ENCODE measurements at places on chromosomes 5 and 9.

DNA sequence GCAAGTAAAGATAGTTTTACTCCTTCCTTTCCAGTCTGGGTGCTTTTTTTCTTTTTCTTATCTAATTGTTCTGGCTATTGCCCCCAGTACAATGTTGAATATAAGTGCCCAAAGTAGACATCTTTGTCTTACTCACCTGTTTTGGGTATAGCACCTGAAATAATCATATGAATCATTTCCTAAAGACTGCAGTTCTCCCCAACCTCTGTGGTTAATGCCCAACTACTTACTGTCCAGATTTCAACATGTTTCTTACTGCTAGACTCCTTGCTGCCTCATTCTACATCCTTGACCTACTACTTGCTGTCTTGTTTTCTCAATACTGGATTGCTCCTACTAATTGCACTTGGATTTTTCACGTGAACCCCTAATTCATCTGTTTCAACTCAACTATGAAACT lies 8.8 kb upstream of the HSDL2 start:
- no peak for DNase-seq

DNA sequence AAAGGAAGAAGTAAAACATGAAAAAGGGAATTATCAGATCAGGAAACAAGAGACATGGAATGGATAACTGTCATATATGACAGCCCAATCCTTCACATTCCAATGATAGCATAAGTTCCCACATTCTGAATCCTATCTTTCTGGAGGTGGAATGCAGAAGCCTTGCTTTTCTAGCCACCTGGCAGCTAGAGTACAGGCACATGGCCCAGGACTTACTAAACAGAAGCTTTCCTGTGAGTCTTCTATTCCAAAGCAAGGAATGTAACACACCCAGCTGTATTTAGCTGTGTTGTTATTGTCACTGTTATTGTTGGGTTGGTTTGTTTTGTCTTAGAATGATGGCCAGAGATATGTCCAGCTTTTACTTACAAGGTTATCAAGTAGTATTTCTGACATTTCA lies 780.5 kb upstream of the ZNF608 start:
- DNase-seq, result no peak

DNA sequence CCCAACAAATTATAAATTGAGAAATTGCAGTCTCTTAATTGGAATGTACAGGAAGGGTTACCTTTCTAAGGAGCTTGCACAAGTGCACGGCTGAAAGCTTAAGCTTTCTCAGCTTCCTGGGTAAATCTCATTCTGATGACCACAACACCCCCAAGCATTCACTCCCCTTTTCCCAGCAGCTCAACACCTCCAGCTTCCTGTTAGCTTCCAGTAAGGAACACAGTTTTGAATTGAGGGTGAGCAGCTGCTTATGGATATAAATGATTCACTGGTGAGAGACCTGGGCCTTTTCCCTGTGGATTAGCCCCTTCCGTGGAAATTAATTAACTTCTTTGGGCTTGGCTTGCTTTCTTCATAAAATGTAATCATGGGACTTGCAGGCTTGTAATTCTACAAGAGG lies 101.2 kb downstream of the SLC28A3 start:
- no peak for DNase-seq

- no peak for DNase-seq
Observed at GRCh38 chr5:1107167-1108022, 4.5 kb downstream of the SLC12A7 start.

DNA sequence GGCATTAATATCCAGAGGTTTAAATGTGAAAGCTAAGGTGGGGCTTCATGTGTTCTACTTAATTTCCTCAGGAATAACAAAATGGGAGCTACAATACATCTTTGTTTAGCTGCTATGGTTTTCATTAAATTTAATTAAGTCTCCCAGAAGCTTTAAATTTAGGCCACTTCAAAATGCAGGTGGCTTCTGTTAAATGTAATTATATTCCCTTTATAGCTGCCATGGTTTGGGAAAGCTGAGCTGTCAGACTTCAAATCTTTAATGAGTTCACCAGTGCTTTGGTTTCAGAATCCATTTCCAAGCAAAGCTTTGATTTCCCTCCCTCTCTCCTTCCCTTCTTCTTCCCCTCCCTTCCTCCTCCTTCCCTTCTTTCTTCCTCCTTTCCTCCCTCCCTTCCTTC lies 58.4 kb upstream of the FAM170A start:
- no peak for DNase-seq

GRCh38 chr5:169300468-169301385 lies at the start of gene SLIT3:
Gene SLIT3 (minus strand): TSS chr5:169301139. CDS start chr5:169300709, 430 bp downstream.
- no peak for DNase-seq

- DNase-seq, result no peak
Observed at GRCh38 chr5:174832811-174833210, 108.4 kb downstream of the MSX2 start.

DNA sequence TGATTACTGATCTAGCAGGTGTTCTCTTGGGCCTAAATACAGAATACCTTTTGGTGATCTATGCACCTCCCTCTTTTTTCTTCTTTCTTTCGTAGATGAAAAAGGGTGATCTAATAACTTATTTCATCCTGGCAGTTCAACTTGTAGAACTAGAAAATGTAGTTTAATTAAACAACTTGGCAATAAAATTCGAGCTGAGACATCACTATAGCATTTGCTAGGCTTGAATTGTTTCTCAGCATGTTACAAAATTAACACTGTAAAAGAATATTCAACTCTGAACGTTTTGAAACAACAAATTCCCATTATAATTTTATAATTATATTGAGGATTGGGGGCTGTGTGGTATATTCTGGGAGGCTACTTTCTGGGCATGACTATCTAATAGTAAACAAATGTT lies 19.5 kb downstream of the SMIM15 start:
- DNase-seq, result no peak

DNA sequence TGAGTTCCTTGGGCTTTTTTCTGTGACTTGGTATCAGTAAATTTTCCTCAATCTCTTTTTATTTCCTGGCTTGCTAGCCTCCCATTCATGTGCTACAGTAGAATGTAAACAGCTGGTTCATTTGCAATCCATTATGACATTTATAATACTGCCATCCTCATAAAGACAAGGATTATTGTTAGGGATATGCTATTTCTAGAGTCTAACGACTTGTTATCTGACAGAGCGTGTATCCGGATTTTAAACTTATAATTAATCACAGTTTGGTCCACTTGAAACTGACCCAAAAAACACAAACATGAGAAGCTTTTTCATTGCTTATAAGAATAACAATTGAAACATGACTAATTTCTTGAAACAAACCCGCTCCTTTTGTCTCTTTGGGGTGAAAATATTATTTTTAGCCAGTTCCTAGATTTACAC lies 585.8 kb downstream of the TLE4 start:
- no peak for DNase-seq

GRCh38 chr5:159737263-159737662 lies 179.0 kb upstream of the ADRA1B start:
- no peak for DNase-seq

DNA sequence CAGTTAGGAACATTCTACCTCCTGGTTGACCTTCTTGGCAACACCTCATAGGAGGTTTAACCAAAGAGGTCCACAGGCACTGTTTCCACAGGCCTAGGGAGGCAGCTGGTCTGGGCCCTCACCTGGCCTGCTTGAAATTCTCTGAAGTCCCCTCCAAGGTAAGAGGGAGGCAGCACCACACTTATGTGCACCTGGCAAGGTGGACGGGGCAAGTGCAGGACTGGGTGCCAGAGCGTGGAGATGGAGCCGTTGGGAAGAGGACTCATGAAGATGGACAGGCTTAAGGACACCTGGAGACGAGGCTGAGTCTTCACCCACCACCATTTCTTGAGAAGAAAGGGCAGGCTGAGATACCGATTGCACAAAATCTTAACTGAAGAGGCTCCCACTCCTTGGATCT lies 6.6 kb upstream of the BARHL1 start:
- DNase-seq, result no peak

- DNase-seq, result no peak
Observed at GRCh38 chr5:34803974-34804732, 34.8 kb upstream of the TTC23L start.

DNA sequence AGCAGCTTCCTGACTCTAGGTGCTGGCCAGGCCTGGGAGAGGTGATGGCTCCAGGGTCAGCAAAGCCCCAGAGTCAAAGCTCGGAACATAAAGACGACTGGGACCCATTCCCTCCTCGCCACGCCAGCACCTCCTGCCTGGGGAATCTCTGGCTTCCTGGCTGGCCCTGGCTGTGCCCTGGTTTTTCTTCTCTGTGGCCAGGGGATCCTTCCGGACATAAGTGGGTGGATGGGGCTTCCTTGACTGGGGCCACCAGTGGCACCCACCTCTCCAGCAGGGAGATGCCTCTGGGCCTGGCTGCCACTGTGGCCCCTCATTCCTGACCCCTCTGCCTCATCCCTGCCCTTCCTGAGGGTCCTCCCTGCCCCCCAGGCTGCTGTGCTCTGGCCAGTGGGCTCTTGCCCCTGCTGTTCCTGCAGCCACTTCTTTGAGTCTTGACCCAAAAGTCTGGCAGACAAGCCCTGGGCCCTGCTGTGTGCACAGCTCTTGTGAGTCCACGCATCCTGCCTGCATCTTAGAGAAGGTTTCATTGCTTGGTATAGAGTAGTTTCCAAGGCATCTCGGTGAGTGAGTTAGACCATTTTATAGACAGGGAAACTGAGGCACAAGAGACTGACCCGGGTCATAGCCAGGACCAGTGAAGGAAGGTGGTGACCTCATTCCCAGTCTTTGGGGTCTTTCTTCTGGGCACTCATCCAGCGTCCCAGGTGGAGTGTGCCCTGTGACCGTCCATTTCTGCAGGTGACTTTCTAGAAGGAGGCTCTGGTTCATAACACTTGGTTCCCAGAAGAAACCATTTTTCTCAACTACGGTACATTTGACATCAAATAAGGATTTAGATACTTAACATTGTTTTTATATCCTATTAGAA lies 17.3 kb upstream of the LPCAT1 start:
- DNase-seq, result no peak

DNA sequence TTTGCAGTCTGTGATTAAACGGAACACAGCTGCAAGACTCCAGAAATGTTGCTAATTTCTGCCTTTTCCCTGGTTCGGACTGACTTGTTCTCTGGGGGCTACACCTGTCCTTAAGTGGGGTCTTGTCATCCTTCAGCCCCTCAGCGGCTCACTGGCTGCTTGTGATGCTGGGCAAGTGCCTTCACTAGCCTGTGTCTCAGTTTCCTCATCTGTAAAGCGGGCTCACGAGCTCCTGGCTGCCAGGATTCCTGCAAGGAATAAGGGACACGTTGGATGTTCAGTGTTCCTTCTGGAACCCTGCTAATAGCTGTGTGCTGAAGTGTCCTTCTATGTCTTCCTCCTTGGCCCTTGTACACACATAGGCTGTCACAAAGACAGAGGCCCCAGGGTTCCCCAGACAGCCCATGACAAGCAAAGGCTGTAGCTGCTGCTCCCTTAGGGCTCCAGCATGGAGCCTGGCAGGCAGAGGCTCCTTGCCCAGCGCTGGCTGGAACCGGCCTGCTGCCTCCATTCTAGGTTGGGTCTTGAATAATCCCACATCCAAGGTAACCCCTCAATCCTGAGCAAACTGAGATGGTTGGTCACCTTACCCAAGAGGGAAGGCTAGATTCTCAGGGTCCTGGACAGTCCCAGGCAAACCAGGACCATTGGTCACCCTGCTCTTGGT lies 116.1 kb downstream of the GAPVD1 start:
- DNase-seq, result no peak

DNA sequence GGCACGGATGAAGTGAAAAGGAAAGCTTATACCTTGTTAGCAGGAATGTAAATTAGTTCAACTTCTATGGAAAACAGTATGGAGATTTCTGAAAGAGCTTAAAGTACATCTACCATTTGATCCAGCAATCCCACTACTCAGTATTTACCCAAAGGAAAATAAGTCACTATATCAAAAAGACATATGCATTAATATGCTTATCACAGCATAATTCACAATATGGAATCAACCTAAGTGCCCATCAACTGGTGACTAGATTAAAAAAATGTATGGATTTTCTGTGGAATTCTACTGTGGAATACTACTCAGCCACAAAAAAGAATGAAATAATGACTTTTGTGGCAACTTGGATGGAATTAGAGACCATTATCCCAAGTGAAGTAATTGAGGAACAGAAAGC lies 279.6 kb downstream of the GABRB2 start:
- DNase-seq, result no peak

GRCh38 chr9:126953041-126953809 lies 38.6 kb downstream of the RALGPS1 start:
- no peak for DNase-seq

DNA sequence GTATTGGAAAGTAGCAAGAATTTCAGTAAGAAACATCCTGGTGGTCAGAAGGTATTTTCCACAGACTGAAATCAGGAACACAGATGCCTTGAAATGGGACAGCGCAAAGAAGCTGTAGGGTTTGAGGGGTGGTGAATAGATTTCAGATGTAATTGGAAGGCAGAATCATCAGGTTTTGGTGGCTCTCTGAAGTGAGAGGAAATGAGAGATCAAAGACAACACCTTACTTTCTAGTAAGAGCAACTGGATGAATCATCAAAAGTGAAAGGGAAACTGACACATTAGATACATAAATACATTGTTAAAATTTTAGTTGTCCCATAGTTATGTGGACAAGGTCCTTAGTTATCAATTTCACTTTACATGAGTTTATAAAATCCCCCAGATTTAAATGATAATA lies 188.2 kb upstream of the SLC27A6 start:
- peak; percentile 15 for DNase-seq

DNA sequence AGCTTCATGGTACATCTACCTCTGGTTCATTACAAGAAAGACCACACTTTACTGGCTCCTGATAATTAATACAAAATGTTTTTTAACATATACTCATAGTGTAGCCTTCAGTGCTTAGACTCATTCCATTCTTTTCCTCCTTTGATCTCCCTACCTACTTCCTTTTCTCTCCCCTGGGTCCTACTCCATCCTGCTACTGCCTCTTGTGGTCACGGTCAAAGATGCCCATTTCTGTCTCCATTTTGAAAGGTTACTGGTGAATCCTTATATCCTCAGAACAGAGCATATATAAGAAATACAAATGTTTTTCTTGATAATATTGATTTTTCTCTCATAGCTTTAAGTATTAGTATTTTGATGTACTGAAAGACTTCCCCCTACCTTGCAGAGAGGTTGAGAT lies 375.9 kb downstream of the ARRDC3 start:
- no peak for DNase-seq

DNA sequence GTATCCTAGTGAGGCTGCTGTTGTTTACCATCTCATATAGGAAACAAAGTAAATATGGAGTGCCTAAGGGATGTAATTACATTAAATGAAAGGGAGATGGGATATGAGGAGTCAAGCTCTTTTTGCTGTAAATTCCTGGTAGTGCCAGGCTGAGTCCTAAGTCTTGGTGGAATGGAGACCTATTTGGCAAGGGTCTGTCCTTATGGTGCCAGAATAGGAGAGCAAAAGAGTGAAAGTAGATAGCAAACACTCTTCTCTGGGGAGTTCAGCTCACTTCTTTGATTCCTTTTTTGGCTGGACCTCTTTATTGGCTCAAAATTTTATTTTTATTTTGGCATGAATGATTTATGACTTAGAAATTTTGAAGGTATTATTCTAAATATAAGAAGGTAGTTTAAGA lies 380.8 kb downstream of the TMEM232 start:
- no peak for DNase-seq

- DNase-seq, result no peak
Observed at GRCh38 chr5:110250355-110250754, 476.1 kb downstream of the TMEM232 start.
